ENCODE measurements at places on chromosomes 1 and 21.

- DNase-seq, result no peak
Observed at GRCh38 chr1:9120312-9120958, 8.5 kb downstream of the GPR157 start.

GRCh38 chr21:25995278-25995677, 175.3 kb downstream of the APP start:
- no peak for DNase-seq

DNA sequence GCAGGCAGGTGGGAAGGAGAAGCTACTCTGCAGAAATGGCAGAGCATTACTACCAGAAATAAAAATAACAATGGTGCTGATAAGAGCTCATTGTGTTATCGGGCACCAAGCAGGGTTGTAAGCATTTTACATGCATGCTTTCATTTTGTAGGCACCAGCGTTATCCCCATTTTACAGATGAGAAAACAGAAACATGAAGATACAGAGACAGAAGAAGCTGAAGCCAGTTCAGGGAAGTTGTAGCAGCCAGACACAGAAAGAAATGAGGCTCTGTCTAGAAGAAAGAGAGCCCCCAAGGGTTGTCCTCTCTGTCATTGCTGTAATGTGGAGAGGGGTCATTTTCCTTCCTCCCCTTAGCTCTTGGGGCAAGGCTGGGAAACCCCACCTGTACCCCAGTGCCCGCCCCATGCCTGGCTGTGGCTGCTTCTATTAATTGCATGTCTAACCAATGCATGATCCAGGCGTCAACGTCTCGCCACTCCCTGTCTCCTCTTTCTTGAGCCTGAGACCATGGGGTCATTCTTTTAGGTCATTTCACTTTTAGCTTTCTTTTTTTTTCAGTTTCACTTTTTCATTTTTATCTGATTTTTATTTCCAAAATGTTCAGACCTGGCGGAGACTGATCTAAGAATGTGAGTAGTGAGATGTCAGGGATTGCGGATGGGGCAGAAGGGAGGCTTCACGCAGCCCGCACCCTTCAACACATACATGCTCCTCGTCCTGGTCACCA, 6.8 kb downstream of the OLIG1 start:
- DNase-seq, result no peak

GRCh38 chr1:9615316-9616063, 26.8 kb downstream of the TMEM201 start:
- peak; percentile 18 for DNase-seq

DNA sequence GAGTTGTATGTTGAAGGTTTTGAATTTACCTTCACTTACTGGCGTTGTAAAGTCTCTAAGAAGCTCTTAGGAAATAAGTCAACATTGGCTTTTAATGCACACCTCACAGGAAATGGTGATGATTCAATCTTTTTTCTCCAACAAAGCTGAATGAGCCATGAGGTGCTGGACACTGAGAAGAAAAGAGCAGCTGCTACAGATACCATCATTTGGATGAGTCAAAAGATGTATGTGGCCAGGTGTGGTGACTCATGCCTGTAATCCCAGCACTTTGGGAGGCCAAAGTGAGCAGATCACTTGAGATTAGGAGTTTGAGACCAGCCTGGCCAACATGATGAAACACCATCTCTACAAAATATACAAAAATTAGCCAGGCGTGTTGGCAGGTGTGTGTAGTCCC, 3.3 kb upstream of the IL23R start:
- no peak for DNase-seq

- DNase-seq, result no peak
Observed at GRCh38 chr1:108670131-108670773, 9.4 kb upstream of the HENMT1 start.

- DNase-seq, result no peak
Observed at GRCh38 chr1:233242827-233243483, 52.6 kb downstream of the PCNX2 start.

DNA sequence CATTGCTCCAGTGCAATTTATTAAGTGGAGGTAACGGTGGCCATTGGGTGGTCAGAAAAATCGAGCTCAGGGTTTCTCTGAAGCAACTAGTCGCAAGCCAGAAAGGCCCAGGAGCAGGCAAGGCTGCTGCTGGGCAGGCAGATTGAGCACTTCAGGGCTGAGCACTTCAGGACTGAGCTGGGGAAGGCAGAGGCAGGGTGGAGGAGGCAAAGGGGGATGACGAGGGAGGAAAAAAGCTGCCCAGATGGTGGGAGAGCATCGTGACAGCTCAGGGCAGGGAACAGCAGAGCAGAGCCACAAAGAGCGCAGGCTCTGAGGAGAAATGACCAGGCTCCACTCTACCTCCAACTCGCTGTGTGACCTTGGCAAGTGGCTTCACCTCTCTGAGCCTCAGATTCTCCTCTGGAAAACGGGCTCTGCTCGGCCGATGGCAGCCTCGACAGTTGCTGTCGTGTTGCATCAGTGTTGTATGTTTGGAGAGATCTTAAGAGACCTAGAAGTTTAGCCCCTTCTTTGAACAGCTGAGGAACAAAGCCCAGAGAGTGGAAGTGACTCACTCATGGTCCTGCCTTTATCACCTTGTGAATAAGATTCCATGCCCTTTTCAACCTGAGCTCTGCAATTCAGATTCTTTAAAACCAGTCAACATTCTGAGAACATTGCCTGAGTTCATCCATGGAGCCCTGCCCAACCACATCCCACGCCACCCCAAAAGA, 141.4 kb downstream of the SYF2 start:
- peak; percentile 38 for DNase-seq

DNA sequence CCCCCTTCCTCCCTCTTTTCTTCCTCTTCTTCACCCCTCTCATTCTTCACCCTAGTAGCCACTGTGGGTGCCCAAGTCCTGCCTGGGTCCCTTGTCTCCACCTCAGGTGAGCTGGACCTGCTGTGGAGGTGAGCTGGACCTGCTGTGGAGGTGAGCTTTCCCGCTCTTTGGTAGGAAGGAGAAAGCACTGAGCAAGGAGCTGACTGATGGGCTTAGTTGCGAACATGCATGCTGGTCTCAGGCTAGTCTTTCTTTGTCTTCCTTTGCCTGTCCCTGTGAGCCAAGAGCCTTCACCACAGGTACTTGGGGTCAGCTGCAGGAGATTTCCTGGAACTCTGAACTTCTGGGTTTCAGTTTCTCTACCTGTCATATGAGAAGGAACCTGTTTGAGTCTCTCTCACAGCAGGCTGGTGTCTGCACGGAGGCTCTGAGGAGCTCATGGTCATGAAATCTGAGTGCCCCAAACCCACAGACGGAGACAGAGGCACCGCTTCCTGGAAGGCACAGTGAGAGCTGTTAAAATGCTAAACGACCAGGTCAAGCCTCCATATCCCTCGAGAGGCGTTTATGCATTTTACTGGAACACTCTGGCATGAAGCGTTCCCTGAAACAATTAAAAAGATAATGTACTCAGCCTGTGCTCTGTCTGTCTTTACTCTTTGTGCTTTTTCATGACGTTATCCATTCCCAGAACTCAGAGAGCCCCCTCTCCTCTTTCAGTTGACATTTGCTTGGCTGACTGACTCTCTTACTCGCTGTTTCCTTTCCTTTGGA, 69.5 kb downstream of the RHOU start:
- DNase-seq, result peak; percentile 39

DNA sequence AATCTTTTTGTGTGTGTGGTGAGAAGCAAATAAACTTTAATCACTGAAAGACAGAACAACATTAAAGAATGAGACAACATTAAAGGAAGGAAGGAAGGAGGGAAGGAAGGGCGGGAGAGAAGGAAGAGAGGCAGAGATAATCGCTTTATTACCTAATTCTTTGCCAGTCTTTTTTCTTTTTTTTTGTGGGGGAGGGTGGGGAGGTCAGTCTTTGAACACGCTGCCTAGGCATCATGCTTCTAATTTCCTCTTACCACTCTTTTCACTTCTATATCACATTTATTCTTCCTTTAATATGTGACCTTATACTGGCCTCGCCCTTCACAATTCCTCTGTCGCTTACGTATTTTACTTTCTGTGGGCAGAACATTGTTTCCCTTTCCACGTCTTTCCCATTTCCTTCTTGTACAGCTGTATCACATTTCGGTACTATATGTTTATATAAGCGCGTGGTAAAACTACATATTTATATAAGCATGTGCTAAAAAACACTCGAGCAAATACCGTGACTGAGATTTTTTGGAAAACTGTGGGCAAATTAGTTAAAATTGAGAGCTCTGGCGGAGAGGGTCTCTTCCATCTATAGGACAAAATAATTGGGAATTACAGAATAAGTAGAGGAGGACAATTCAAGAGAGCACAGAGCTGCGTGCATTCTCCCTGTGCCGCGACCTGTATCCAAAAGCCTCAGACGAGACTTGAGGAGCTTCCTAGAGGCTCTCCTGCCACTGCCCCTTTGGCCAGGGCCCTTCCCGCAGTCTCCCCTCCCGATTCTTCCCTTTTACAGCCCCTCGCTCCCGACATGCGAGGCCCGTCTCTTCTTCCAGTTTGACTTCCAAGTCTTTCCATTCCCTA, 823 bp upstream of the PRKAA2 start:
- no peak for DNase-seq

GRCh38 chr1:103111926-103112325, 3.6 kb upstream of the COL11A1 start:
- DNase-seq, result no peak

DNA sequence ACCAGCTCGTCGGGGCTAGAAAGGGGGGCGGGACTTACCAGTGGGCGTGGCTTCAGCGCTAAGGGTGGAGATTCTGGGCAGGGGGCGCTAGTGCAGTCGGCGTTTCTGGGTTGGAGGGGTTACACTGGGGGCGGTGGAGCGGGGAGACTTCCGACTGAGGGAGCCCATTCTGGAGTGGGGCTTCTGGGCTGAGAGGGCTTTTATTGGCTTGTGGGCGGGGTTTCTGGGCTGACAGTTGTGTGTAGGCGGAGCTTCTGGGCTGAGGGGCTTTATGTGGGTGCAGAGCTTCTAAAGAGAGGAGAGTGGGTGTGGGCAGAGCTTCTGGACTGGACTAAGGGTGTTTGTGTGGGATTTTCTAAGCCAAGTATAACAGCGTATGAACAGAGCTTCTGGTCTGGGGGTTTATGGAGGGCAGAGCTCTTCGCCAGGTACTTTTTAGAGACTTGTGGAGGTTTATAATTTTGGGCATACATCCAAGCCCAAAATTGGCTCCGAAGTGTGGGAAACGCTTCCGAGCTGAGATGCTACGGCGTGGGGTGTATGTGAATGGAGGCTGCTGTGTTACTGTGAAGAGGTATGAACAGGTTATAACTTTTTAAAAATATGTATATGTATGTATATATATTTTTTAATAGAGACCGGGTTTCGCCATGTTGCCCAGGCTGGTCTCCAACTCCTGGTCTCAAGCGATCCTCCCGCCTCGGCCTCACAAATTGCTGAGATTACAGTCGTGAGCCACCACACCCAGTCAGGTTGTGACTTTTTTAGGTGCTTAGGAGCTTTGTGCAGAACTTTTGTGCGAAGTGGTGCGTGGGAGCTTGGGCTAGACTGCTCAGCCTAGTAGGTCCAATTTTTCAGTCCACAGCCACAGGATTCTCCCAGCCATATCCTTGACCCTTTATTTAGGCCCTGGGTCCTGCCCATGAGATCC, 825 bp downstream of the TMEM39B start:
- peak; percentile 97 for DNase-seq

DNA sequence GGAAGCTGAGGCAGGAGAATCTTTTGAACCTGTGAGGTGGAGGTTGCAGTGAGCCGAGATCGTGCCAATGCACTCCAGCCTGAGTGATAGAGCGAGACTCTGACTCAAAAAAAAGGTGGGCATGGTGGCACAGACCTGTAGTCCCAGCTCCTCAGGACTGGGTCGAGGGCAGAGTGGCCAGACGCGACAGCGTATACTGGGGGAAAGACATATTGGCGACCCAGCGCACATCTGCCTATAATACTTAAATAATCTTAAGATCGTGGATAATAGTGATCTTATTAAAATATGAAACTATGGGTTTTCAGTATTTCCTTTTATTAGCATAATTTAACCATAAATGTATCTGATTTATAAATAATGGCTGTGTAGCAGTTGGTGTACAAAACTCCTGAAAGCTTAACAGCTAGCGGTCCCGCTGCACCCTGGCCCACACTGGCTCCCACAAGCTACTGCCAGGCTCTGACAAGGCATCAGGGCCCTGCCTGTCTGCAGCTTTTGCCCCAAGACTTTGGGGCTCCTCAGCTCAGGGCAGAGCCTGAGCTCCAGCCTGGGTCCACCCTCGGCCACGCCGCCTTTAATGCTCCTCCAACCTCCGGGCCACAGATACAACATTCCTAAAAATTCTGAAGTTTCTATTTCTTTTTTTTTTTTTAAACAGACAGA, 2.7 kb upstream of the AURKAIP1 start:
- DNase-seq, result no peak

- no peak for DNase-seq
Observed at GRCh38 chr1:46372431-46372830, 21.7 kb upstream of the FAAH start.

DNA sequence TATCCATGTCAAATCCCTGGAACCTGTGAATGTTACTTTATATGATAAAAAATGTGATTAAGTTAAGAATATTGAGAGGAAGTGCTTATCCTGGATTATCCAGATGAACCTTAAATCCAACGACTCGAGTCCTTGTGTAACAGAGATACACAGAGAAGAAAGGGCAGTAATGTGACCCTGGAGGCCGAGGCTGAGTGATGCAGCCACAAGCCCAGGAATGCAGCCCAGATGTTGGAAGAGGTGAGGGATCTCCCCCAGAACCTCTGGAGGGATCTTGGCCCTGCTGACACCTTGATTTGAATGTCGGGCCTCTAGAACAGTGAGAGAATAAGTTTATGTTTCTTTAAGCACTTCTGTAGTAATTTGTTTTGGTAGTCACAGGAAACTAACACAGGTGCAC, 18.0 kb downstream of the LPGAT1 start:
- no peak for DNase-seq

DNA sequence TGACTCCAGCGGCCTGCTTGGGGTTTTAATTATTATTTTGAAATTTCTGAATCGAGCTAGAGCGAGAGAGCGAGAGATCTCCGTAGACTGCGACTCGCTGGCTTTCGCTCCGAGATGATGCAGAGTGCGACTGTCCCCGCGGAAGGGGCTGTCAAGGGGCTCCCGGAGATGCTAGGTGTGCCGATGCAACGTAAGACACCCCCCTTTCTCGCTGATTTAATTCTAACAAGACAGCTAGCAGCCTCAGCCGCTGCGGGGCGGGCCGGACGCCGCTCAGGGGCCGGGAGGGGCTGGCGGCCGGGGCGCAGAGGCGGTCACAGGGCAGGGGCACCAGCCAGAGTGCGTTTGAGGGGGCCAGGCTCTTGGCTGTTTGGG, 339 bp downstream of the LHX4 start:
- DNase-seq, result no peak

DNA sequence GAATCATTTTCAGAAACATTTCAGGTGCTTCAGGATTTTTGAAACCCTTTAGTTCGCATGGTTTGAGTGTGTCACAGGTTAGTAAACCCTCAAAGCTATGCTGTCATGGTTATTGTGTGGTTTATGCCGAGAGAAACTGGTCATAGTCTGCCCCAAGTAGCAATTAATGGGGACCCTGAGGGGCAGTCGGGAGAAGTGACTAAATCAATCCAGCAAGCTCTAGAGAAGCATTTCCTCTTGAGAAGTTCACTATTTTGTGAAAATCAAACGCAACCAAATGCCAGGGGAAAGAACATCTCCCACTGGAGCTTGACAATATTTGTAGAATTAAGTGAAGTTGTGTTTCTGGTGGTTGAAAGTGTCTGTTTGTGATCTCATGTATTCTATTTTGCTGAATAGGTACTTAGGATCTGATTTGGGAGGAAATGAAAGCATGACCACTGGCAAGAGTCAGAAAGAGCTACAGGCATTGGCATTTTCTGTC, 63.0 kb upstream of the BACH1 start:
- no peak for DNase-seq
